ENCODE measurements at places on chromosomes 5 and 9. TPM values are rescaled to one million over a fixed set of nuclear protein-coding genes. Genes with fewer than 3 reads are reported as not detected.
A peak's percentile ranks its signal among the peaks of the same experiment; 100 is the strongest.

CCDC152 gene
- 0.88 TPM for total RNA-seq

SLC36A2 gene
- total RNA-seq = 0.16 TPM

OR1Q1 gene
- total RNA-seq = 0.44 TPM

WDR38 gene
- not detected for total RNA-seq

UBAC1 gene
- 45.6 TPM for total RNA-seq

ANKRD34B gene
- total RNA-seq = not detected

NEUROG1 gene
- total RNA-seq = not detected

GABRA1 gene
- total RNA-seq = not detected

SLC23A1 gene
- total RNA-seq = 1.0 TPM

DNA sequence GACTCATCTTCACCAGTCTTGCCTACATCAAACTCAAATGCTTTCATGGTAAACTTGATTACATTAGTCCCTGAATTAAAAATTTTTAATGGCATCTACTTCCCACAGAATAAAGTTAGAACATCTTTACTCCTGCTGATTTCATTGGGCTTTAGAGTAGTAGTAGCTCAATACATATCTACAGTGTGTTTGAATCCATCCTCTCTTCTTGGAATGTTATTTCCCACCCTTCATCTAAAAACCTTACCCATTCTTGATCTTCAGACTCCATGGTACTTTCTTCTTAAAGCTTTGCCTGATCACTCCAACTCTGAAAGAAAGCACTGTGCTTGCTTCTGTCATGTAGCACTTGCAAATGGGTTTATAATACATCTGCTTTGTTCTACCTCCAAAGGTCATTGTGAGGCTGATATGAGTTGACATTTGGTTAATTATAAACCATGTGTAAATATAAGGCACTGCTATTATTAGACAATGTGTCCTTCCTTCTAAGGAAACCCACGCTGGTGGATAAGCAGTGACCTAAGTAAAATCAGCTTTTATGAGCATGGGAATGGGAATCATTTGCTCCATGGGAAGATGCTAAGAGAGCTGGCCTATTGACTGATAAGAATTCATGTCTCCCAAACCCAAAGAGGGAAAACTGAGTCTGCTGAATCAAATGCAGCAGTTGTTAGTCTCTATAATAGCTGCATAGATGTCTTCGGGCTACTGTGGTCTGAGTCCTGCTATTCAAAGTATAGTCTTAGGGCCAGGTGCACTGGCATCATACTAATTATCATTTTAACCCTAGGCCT is 7.5 kb upstream of the PRLR start:
- H3K36me3 ChIP-seq = no peaks in the 10 kb centered on the region
- no peaks in the 10 kb centered on the region for H3K4me1 ChIP-seq
- DNase-seq = no peak
- H3K27me3 ChIP-seq = no peaks in the 10 kb centered on the region

DNA sequence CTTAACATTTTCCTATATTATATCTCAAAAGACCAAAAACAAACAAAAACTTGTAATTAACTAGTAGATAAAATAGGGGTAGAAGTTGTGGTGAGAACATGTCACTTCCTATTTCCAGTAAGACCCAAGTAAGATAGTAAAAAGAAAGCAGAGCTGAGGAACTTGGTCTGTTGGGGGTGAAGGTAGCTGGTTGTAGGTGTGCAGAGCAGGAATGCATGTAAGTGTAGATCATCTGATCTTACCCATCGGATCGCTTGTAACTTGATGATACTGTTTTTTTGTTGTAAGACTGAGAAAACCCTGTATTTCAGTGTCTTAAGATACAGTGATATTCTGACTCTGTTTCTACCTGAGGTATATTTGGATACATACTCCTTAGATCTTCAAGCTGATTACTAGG is 5.7 kb downstream of the SRP19 start:
- DNase-seq = no peak
- no peak overlapping the region for H3K4me3 ChIP-seq
- no peak overlapping the region for H3K27ac ChIP-seq
- H3K4me1 ChIP-seq = no peaks in the 10 kb centered on the region

GRCh38 chr5:112640546-112640945 is 97.1 kb upstream of the APC start:
- no peak overlapping the region for H3K27ac ChIP-seq
- no peaks in the 10 kb centered on the region for H3K36me3 ChIP-seq
- H3K27me3 ChIP-seq = no peaks in the 10 kb centered on the region

- H3K36me3 ChIP-seq = no peaks in the 10 kb centered on the region
- no peak overlapping the region for H3K27ac ChIP-seq
- DNase-seq = no peak
- H3K4me1 ChIP-seq = no peaks in the 10 kb centered on the region
- no peak overlapping the region for H3K4me3 ChIP-seq
- H3K27me3 ChIP-seq = no peaks in the 10 kb centered on the region
Measured at GRCh38 chr5:75202935-75203334, 33.7 kb downstream of the ANKRD31 start.

GRCh38 chr5:14011089-14012020 is 66.9 kb upstream of the DNAH5 start:
- H3K4me1 ChIP-seq = no peaks in the 10 kb centered on the region
- peak overlapping the region; percentile 78 for H3K27ac ChIP-seq
- H3K36me3 ChIP-seq = no peaks in the 10 kb centered on the region
- peak overlapping the region; percentile 85 for H3K4me3 ChIP-seq

DNA sequence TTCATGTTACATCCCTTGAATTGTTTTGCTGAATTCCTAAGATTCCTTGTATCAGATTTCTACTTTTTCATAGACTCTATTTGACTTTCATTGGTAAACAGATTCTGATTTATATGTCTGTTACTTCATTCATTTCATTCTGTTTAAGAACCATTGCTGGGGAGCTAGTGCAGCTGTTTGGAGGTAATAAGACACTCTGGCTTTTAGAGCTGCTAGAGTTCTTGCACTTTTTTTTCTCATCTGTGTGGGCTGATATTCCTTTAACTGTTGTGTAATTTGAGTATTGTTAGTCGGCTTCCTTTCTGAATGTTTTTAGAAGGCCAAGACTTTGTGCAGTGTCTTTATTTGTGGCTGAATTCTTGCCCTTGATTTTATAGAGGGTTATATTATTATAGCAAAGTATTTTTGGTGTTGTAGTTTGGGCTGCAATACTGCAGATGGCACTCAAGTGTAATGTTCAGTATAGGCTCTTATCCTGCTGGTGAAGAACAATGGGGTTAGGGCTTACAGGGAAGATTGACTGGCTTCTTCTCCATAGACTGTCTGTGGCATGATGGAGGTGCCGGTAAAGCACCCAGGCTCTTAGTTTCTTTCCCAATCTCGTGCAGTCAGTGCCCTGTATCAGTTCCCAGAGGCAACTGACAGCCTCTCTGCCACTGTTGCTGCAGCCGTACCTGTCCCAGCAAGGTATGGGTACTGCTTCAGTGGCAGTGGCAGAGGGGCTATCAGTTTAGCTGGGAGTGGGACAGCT is 162.2 kb downstream of the OXCT1 start:
- H3K27ac ChIP-seq = no peak overlapping the region
- DNase-seq = no peak
- no peaks in the 10 kb centered on the region for H3K27me3 ChIP-seq
- H3K4me1 ChIP-seq = no peaks in the 10 kb centered on the region

DNA sequence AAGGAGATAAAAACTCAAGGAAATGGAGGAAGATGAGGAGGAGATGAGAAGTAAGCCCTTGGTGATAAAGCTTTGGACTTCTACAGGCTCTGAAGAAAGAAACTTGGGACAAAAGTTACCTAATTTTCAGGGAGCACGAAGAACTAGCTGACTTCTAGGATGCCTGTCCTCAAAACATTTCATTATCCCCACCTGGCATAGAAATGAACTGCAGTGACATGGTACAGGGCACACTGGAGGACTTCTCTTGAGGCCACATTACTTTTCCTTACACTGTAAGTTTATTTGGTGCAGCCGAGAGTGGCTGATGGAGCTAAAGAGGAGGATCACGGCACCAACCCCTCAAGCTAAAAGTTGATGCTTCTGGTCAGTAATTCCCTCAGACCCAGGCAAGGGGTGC is 269.5 kb upstream of the MSX2 start:
- no peak overlapping the region for H3K4me3 ChIP-seq
- no peak for DNase-seq
- no peaks in the 10 kb centered on the region for H3K27me3 ChIP-seq
- H3K36me3 ChIP-seq = no peaks in the 10 kb centered on the region
- H3K4me1 ChIP-seq = no peaks in the 10 kb centered on the region

DNA sequence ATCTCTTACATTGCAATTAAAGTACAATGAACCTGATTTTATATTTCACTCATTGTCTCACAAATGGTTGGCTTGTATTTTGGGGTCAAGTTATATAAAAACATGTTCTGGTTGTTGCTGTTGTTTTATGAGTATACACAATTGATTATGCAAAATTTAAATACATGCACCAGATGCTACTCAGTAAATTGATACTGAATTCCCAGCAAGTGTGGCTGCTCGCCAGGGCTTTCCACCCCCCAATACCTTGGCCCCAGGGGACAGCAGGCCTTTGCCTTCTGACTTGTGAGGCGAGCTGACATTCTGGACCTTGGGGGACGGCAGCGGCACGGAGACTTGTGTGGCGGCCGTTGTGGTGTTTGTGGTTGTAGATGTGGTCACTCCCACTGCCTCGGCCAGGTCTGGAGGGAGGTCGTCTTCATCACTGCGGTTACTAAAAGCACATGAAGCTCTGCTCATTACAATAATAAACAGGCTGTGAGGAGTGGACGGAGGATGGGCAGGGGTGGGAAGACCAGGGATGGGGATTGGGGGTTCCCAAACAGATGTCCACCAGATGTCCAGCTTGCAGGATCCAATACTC is 27.0 kb upstream of the FRRS1L start:
- no peaks in the 10 kb centered on the region for H3K4me1 ChIP-seq
- H3K4me3 ChIP-seq = no peak overlapping the region
- H3K27me3 ChIP-seq = no peaks in the 10 kb centered on the region

GRCh38 chr5:15715967-15716366 is 216.0 kb downstream of the FBXL7 start:
- H3K36me3 ChIP-seq = no peaks in the 10 kb centered on the region
- no peaks in the 10 kb centered on the region for H3K27me3 ChIP-seq
- H3K27ac ChIP-seq = no peak overlapping the region
- H3K4me1 ChIP-seq = no peaks in the 10 kb centered on the region
- H3K4me3 ChIP-seq = no peak overlapping the region

GRCh38 chr5:40648150-40648549 is 31.6 kb upstream of the PTGER4 start:
- H3K4me3 ChIP-seq = no peak overlapping the region
- no peaks in the 10 kb centered on the region for H3K27me3 ChIP-seq
- no peaks in the 10 kb centered on the region for H3K36me3 ChIP-seq
- no peaks in the 10 kb centered on the region for H3K4me1 ChIP-seq
- no peak overlapping the region for H3K27ac ChIP-seq

- H3K36me3 ChIP-seq = no peaks in the 10 kb centered on the region
- H3K27me3 ChIP-seq = no peaks in the 10 kb centered on the region
- no peaks in the 10 kb centered on the region for H3K4me1 ChIP-seq
Measured at GRCh38 chr9:91214086-91214485, 147.6 kb downstream of the AUH start.

GRCh38 chr9:93964685-93965084 is 9.5 kb upstream of the BARX1 start:
- no peaks in the 10 kb centered on the region for H3K36me3 ChIP-seq
- H3K4me3 ChIP-seq = no peak overlapping the region
- H3K27me3 ChIP-seq = peaks cover 3% of the 10 kb centered on the region
- no peaks in the 10 kb centered on the region for H3K4me1 ChIP-seq
- DNase-seq = no peak

- no peaks in the 10 kb centered on the region for H3K27me3 ChIP-seq
- no peaks in the 10 kb centered on the region for H3K36me3 ChIP-seq
- no peak overlapping the region for H3K27ac ChIP-seq
- no peak overlapping the region for H3K4me3 ChIP-seq
- no peak for DNase-seq
Measured at GRCh38 chr5:129046151-129046550, 48.4 kb upstream of the ISOC1 start.

GRCh38 chr5:27845248-27845647 is 806.9 kb upstream of the CDH9 start:
- no peaks in the 10 kb centered on the region for H3K27me3 ChIP-seq

GRCh38 chr5:59236448-59236847 is 653.6 kb downstream of the RAB3C start:
- no peaks in the 10 kb centered on the region for H3K4me1 ChIP-seq
- no peaks in the 10 kb centered on the region for H3K27me3 ChIP-seq

DNA sequence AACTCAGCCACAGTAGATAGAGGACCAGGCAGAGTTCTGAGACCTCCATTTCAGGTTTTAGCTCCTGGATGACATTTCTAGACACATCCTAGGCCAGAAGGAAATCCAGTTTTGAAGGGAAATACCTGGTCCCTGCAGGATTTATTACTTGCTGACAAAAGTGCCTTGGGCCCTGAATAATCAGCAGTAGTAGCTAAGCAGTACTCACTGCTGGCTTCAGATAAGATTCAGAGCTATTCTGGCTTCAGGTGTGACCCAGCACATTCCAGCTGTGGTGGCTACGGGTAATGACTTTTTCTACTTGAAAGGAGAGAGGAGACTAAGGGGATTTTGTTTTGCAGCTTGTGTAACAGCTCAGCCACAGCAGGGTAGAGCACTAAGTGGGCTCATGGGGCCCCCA is 34.0 kb downstream of the NDUFAF2 start:
- no peak for DNase-seq
- no peak overlapping the region for H3K27ac ChIP-seq
- H3K36me3 ChIP-seq = no peaks in the 10 kb centered on the region
- no peak overlapping the region for H3K4me3 ChIP-seq

DNA sequence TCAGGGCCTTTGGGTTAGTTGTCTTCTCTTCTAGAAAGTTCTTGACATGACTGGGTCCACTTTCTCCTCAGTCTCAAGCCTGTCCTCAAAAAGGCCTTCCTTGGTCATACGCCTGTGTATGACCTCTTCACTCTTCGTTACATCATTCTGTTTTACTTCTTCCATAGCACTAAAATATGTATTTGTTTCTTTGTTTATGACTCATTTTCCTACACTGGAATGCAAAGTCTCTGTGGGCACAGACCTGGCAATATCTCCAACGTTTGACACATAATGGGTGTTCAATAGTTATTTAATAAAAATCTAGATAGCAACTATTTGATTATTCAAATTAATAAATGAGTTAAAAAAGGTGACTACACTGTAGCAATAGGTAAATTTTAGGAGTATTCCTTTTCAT is 85.1 kb downstream of the YIPF5 start:
- H3K4me3 ChIP-seq = no peak overlapping the region
- DNase-seq = no peak
- no peaks in the 10 kb centered on the region for H3K36me3 ChIP-seq
- no peak overlapping the region for H3K27ac ChIP-seq

DNA sequence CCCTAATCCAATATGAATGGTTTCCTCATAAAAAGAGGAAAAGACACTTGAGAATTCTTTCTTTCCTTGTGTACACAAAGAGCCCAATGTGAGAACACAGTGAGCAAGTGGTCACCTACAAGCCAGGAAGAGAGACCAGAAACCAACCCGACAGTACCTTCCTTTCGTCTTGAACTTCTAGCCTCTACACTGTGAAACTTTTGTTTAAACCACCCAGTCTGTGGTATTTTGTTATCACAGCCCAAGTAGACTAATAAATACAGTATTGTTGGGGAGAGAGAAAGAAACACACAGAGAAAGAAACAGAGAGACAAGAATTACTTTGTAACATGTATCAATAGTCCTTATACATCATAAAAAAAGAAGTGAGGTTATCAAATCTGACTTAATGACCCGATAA is 37.2 kb downstream of the CENPK start:
- no peaks in the 10 kb centered on the region for H3K27me3 ChIP-seq
- no peak overlapping the region for H3K27ac ChIP-seq
- no peaks in the 10 kb centered on the region for H3K36me3 ChIP-seq
